HCT116 (cell line): ENCODE measurements at places on chromosomes 2 and 18.

DNA sequence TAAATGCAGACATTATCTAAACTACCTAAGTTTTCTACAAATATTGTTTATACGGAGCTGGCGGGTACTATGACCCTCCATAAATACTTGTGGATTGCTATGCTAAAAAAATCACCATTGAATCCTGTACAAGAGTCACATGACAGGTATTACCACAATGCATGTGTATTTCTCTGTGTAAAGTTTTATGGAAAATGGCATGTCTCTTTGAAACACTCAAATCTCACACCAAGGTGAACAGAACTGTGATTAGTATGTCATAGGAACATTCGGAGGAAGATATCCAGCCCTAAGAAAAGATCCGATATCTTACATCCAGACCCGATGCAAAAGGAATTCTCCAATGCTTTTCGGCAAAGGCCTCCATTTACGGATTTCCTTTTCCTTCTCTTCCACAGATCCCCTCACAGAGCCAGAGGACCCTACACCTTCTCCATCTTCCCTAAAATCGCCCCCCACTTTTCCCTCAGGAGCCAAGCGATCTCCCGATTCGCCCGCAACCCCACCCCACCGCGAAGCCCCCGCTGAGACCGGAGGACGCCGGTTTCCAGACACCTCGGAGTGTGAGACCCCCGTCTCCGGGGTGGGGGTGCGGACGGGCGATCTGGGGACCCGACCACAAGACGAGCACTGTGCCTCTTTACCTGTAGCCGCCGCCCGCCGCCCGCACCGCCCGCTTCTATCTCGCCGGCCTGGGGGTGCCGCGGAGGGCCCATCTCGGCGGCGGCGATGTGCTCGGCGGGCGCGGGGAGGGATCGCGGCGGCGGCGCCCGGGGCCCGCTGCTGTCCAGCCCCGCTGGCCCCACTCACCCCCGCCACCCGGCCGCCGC lies 1.2 kb downstream of the SAP130 start:
- H3K4me1 ChIP-seq: peaks cover 10% of the 10 kb centered on the region
- H3K27ac ChIP-seq: peak overlapping the region; percentile 31; the same call in 1 of the 2 replicates
- H3K36me3 ChIP-seq: peaks cover 5% of the 10 kb centered on the region
- DNase-seq: no peak
- peak overlapping the region; percentile 92 for H3K4me3 ChIP-seq

- H3K4me3 ChIP-seq: no peak overlapping the region
- H3K4me1 ChIP-seq: no peaks in the 10 kb centered on the region
- DNase-seq: no peak
- H3K27ac ChIP-seq: no peak overlapping the region
- no peaks in the 10 kb centered on the region for H3K27me3 ChIP-seq
Measured at GRCh38 chr2:128279786-128280157, 38.9 kb downstream of the HS6ST1 start.

- peaks cover 32% of the 10 kb centered on the region for H3K27me3 ChIP-seq
- DNase-seq: peak; percentile 15
- no peak overlapping the region for H3K4me3 ChIP-seq
Measured at GRCh38 chr18:64017870-64018269, 48.0 kb downstream of the SERPINB8 start.

GRCh38 chr2:164975891-164976290 lies 20.6 kb upstream of the SLC38A11 start:
- no peaks in the 10 kb centered on the region for H3K4me1 ChIP-seq
- DNase-seq: no peak
- H3K27me3 ChIP-seq: no peaks in the 10 kb centered on the region
- no peak overlapping the region for H3K27ac ChIP-seq
- no peaks in the 10 kb centered on the region for H3K36me3 ChIP-seq

GRCh38 chr2:84849271-84849952 lies 31.5 kb downstream of the TRABD2A start:
- no peaks in the 10 kb centered on the region for H3K36me3 ChIP-seq
- H3K27ac ChIP-seq: no peak overlapping the region
- no peak overlapping the region for H3K4me3 ChIP-seq
- no peaks in the 10 kb centered on the region for H3K4me1 ChIP-seq
- no peak for DNase-seq

GRCh38 chr18:48304906-48305693 lies 104.1 kb downstream of the ZBTB7C start:
- DNase-seq: no peak
- H3K36me3 ChIP-seq: no peaks in the 10 kb centered on the region
- H3K4me1 ChIP-seq: peaks cover 15% of the 10 kb centered on the region
- H3K27ac ChIP-seq: no peak overlapping the region

GRCh38 chr2:41958251-41958650 lies 89.6 kb upstream of the PKDCC start:
- H3K4me3 ChIP-seq: no peak overlapping the region
- H3K27me3 ChIP-seq: peaks cover 69% of the 10 kb centered on the region
- H3K27ac ChIP-seq: no peak overlapping the region
- H3K36me3 ChIP-seq: no peaks in the 10 kb centered on the region
- no peaks in the 10 kb centered on the region for H3K4me1 ChIP-seq

GRCh38 chr2:157363612-157364101 lies 38.0 kb upstream of the ERMN start:
- no peaks in the 10 kb centered on the region for H3K27me3 ChIP-seq
- no peaks in the 10 kb centered on the region for H3K36me3 ChIP-seq
- no peaks in the 10 kb centered on the region for H3K4me1 ChIP-seq
- no peak overlapping the region for H3K4me3 ChIP-seq

DNA sequence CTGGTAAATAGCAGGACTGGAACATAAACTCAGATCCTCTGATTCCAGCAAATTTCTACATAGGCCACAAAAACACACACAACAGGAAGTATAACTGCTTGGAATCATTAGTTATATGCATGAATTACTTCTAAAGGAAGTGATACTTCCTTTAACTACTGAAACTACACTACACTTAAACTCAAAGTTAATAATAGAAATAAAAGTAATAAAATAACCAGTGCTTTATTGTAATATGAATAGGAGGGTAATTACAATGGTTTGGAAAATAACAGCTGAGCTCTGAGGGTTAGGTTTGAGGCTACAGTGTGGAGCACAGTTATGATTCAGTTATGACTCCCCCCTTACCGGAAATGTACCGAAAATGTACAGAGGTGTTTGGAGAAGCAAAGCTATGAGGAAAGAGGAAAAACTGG lies 18.5 kb upstream of the POLI start:
- no peaks in the 10 kb centered on the region for H3K36me3 ChIP-seq
- H3K27me3 ChIP-seq: no peaks in the 10 kb centered on the region
- H3K27ac ChIP-seq: no peak overlapping the region
- peaks cover 15% of the 10 kb centered on the region for H3K4me1 ChIP-seq
- H3K4me3 ChIP-seq: no peak overlapping the region

GRCh38 chr2:103353774-103354173 lies 591.9 kb downstream of the TMEM182 start:
- no peaks in the 10 kb centered on the region for H3K36me3 ChIP-seq
- H3K4me1 ChIP-seq: no peaks in the 10 kb centered on the region
- no peak overlapping the region for H3K27ac ChIP-seq
- H3K27me3 ChIP-seq: no peaks in the 10 kb centered on the region
- no peak overlapping the region for H3K4me3 ChIP-seq
- DNase-seq: no peak

DNA sequence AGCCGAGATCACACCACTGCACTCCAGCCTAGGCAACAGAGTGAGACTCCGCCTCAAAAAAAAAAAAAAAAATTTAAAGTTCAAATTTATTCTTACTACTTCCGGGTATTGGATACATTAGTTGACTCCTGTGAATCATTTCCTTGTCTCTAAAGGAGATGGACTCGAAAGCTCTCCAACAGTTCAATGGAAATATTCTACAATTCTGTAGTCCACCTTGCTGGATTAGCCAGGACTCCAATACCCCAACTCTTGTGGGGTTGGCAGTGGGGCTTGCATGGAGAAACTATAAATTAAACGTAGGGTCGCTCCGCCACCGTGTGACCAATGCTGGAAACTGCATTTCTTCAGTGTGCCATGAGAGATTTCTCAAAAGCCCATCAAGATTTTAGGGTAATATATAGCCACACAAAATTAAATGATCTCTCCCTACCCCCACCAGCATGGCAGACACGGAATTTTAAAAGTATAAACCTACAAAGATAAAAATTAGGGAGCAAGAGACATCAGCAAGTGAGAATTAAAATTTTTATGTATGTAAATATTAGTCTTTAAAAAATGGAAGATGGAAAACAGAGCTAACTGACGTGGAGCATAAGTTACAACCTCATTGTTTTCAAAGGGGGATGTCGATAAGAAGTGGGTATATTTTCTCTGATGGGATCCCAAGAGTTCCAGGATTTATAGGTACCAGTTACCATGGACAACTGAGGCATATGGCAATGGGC lies 27.8 kb upstream of the GAREM2 start:
- no peak overlapping the region for H3K4me3 ChIP-seq
- no peaks in the 10 kb centered on the region for H3K27me3 ChIP-seq
- H3K27ac ChIP-seq: no peak overlapping the region
- DNase-seq: peak; percentile 60
- H3K4me1 ChIP-seq: peaks cover 3% of the 10 kb centered on the region; the same call in 1 of the 2 replicates

GRCh38 chr2:148896136-148896535 lies 21.1 kb downstream of the KIF5C start:
- H3K4me1 ChIP-seq: no peaks in the 10 kb centered on the region
- no peak overlapping the region for H3K4me3 ChIP-seq
- no peak for DNase-seq
- no peak overlapping the region for H3K27ac ChIP-seq
- no peaks in the 10 kb centered on the region for H3K27me3 ChIP-seq

GRCh38 chr18:21242141-21242779 lies at the start of gene GREB1L:
TSS of gene GREB1L (plus strand) at chr18:21242232. CDS start at chr18:21383519, 141,287 bp downstream.
- no peaks in the 10 kb centered on the region for H3K36me3 ChIP-seq
- H3K4me3 ChIP-seq: peak within 1 kb of the TSS; percentile 87
- peak; percentile 27 for DNase-seq
- H3K4me1 ChIP-seq: peaks cover 24% of the 10 kb centered on the region
- peak within 1 kb of the TSS; percentile 66; the same call in 1 of the 2 replicates for H3K27ac ChIP-seq

- H3K36me3 ChIP-seq: no peaks in the 10 kb centered on the region
- H3K27ac ChIP-seq: no peak overlapping the region
- no peak overlapping the region for H3K4me3 ChIP-seq
- H3K4me1 ChIP-seq: peaks cover 5% of the 10 kb centered on the region; the same call in 1 of the 2 replicates
- no peaks in the 10 kb centered on the region for H3K27me3 ChIP-seq
Measured at GRCh38 chr2:183532514-183532913, 408.3 kb downstream of the NUP35 start.

DNA sequence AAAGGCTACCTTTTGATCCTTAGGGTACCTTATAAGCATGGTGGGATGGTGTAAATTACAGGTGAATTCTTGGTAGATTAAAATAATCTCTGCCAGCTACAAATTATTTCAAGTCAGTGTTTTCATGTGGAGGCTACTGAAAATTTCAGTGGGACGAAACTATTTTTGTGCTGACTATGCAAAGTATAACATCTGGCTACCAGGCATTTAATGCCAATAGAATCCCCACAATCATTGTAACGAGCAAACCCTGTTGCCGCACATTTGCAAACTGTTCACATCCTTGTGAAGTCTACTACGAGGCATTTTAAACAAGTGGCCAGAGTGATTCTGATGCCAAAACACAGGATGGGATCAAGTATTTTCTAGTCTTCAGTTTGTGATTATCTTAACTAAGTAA lies 48.1 kb upstream of the SDC1 start:
- no peak for DNase-seq
- H3K27me3 ChIP-seq: no peaks in the 10 kb centered on the region
- H3K4me3 ChIP-seq: no peak overlapping the region
- no peaks in the 10 kb centered on the region for H3K4me1 ChIP-seq
- H3K36me3 ChIP-seq: peaks cover 5% of the 10 kb centered on the region; the same call in 1 of the 2 replicates
- no peak overlapping the region for H3K27ac ChIP-seq

DNA sequence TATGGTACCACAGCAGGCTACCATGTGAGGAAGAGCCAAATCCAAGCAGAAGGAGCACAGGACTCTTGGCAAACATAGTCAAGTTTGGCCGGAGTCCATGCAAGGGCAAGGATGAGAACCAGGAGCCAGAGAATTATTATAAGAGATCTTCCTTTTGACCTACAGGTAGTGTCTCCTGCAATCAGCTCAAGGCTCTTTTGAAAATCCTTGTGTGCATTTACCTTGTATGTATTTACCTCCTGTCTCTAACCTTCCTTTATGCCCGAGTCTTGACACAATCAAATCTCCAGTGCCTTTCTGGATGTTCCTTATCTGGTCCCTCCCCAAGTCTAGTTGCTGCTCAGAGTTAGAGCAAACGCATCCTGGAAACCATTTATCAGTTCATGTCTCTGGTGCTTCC lies 855.0 kb upstream of the CELF4 start:
- H3K27me3 ChIP-seq: no peaks in the 10 kb centered on the region
- H3K27ac ChIP-seq: no peak overlapping the region
- no peaks in the 10 kb centered on the region for H3K4me1 ChIP-seq
- H3K36me3 ChIP-seq: no peaks in the 10 kb centered on the region

DNA sequence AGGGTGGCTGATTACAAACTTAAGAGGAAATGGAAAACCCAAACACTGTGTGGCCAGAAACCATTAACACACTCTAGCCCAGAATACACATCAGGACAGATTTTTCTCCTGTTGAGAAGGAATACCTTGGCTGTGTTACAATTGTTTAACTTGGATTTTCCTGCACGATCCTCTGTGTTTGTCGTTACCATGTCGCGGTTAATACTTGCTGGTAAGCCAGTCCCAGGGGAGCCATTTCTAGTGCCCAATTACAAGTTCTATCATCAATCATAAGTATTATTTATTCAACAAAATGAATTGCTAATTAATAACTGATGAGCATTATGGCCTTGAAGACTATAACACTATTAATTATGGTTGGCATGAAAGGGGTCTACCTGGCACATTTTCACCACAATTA lies 146.8 kb downstream of the LNPK start:
- no peaks in the 10 kb centered on the region for H3K36me3 ChIP-seq
- peaks cover 5% of the 10 kb centered on the region; the same call in 1 of the 2 replicates for H3K4me1 ChIP-seq
- no peak overlapping the region for H3K27ac ChIP-seq
- H3K27me3 ChIP-seq: no peaks in the 10 kb centered on the region
- no peak overlapping the region for H3K4me3 ChIP-seq

- DNase-seq: no peak
- no peaks in the 10 kb centered on the region for H3K36me3 ChIP-seq
- no peaks in the 10 kb centered on the region for H3K27me3 ChIP-seq
- H3K4me1 ChIP-seq: no peaks in the 10 kb centered on the region
- H3K27ac ChIP-seq: no peak overlapping the region
Measured at GRCh38 chr2:236209996-236210395, 41.8 kb upstream of the GBX2 start.

GRCh38 chr2:134674687-134675086 lies 44.1 kb downstream of the TMEM163 start:
- no peak overlapping the region for H3K27ac ChIP-seq
- H3K4me1 ChIP-seq: no peaks in the 10 kb centered on the region
- no peak for DNase-seq
- peaks cover 21% of the 10 kb centered on the region; the same call in 1 of the 2 replicates for H3K27me3 ChIP-seq
- no peaks in the 10 kb centered on the region for H3K36me3 ChIP-seq

DNA sequence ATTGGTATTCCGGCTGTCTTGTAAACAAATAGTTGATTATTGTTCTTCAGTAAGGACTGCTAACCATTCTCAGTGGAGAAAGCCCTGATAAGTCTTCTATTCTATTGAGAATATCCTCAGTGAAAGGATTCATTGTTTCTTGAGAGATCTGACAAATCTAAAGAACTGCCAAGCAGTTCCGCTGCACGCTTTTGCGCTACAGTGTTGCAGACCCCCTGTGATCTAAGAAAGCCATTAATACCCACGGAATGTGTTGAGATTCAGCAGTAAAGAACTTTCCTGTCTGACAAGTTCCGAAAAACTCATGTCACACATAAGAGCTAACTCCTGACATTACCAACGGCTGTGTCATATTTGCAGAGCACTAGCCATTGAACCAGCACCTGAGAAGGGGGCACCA lies 63.8 kb downstream of the ZNF236 start:
- H3K27me3 ChIP-seq: no peaks in the 10 kb centered on the region
- DNase-seq: no peak
- H3K27ac ChIP-seq: no peak overlapping the region
- H3K36me3 ChIP-seq: no peaks in the 10 kb centered on the region
